ENCODE measurements at places on chromosomes 1 and 21.

- DNase-seq, result no peak
Observed at GRCh38 chr1:227888404-227889046, 59.2 kb downstream of the WNT9A start.

DNA sequence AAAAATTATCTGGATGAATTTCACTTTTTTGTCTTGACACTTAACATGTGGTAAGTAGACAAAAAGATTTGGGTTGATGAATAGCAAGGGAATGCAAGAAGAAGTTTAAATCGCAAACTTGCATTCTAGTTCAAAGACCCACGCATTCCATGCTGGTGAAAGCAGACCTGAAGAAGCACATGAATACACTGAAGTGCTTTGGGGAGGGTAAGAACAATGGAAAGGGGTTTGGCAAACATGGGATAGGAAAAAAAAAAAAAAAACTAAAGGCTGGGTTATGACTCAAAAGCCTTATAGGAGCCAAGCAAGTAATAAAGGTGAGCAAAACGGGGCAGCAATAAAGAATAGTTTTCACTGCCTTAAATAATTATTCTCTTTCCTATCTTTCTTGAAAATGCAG is 450.2 kb downstream of the LMO4 start:
- no peak for DNase-seq

DNA sequence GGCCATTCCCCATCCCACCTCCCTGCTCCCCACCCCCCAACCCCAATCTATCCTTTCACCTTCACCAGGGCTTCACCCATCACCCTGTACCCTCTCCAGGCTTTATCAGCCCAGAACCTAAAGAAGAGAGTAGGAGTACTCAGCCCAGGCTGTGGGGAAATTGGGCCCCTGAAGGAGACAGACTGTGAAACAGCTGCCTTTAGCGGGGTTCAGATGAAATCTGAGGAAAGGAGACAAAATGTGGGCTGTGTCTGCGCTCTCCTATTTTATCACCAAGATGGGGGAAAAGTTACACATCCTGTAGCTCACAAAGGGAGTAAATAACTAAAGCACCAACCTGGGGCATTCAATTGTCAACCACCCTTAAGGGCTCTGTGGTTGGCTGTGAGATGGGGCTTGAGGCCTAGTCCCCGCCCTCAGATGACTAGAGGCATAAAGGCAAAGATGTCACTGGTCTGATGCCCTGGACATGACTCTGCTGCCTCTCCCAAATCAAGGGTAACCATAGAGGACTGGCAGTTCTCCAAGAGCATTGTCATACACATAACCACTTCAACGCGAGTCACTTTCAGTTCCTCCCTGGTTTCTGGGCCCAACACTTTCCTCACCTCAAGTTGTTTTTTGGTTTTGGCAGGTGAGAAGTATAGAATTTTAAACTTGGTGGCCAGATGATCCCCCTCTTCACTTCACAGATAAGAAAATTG is 30.0 kb downstream of the SLC27A3 start:
- no peak for DNase-seq

DNA sequence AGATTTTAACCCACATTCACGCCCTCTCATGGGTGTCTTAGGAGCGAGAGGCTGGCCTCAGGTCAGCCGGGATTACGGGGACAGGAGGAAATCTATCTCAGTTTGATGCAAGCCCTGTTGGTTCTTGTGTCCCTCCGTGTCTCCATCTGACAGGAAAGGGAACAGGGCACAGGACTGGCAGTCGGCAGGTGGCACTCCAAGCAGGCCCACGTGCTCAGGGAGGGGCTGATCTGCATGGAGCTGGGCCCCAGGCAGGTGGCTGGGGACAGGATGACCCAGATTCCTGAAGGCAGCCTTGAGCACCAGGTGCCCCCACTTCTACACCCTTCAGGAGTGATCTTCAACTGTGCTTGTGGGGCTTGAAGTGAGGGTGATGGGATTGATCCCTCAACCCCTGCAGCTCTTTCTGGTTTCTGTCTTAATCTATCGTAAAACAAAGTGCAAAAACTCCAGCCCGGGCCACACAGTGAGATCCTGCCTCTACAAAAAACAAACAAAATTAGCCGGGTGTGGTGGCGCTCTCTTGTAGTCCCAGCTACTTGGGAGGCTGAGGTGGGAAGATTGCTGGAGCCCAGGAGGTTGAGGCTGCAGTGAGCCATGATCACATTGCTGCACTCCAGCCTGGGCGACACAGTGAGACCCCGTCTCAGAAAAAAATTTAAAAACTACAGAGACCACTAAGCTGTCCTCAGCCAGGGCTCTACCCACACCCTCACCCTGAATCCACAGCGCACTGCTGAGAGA is 8.3 kb downstream of the PLEKHG5 start:
- peak; percentile 90 for DNase-seq

DNA sequence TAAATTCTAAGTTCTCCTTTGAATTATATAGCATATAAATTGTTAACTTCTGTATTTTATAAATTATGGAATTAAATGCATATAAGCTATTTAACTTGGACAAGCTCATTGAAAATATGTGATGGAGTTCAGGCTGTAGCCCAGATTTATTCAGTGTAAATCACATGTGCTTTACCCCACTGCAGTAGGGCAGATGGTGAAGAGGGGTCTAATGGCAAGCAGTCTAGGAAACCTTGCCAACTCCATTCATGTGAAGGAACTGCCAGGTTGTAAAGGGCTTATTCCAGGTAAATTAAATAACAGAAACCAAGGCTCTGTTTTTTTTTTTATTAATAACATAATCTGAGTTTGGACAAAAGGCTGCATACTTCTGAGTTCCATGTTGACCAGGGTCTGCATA is 243.2 kb downstream of the NCAM2 start:
- DNase-seq, result no peak

GRCh38 chr1:19385221-19385620 is 73.1 kb downstream of the SLC66A1 start:
- DNase-seq, result no peak

GRCh38 chr1:53524428-53525375 is 65.5 kb downstream of the DMRTB1 start:
- DNase-seq, result no peak

DNA sequence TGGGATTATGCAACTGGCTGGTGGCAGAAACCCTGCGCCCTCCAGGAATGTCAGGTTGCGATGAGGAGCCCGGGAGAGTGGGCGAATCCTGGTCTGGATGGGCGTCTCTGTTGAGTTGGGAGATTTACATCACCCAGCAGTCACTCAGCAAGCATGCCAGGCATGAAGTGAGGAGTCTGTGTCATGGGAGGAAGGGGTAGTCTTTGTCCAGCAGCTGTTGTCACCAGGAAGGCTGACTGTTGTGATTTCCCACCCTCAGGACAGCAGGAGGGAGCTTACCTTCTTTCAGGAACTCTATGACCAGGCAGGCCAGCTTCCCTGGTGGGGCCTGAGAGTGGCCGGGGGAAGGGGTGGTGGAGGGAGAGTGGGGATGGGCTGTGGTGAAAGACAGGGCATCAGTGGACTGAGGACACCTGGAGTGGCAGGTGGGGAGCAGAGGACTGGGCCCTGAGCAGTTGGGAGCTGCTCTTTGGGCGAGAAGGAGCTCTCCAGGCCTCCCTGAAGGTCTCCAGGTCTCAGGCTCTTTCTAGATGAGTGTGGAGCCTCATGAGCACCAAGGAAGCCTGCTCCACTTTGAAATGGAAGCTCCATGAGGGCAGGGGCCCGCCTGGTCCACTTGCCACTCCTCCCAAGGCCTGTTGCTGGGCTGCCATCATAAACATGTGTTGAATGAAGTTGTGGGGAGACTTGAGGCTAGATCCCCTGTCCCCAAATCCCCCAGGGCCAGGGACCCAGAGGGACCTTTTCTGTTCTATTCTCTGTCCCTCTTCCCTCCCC is 21.3 kb upstream of the PKP1 start:
- no peak for DNase-seq

- DNase-seq, result no peak
Observed at GRCh38 chr1:118177998-118178397, 7.0 kb downstream of the SPAG17 start.

GRCh38 chr1:61337441-61337951 is 255.1 kb downstream of the NFIA start:
- no peak for DNase-seq

DNA sequence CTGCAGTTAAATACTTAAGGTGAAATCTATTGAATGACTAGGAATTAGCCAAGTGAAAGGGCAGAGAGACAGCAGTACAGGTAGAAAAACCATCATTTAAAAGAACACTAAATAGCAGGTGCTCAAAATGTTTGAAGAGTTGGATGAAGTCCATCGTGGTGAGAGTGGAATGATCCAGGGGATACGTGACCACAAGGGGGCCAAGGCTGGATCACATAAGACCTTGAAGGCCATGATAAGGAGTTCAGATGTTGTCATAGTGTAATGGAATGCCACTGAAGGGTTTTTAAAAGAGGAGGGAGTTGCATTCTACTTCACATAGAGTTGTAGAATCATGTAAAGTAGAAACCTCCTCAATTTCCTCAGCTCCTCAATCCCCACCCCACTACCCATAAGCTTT is 34.8 kb upstream of the HOOK1 start:
- DNase-seq, result no peak

- no peak for DNase-seq
Observed at GRCh38 chr1:56710646-56711045, 65.5 kb downstream of the PRKAA2 start.

DNA sequence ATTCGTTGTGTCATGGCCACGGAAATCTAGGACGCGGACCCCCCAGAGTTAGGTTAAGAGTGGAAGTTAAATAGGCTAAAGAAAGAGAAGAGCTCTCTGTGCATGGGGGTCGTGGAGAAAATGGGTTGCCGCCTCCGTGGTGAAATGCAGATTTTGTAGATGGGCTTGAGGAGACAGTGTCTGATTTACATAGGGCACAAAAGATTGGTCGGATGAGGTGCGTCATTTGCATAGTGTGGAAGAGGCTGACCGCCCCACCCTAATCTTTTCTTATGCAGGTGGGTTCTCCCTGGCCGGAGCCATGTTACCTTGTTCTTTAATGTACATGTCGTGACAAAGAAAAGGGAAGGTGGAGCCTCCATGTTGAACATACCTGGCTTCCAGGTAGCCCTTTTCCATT is 14.3 kb upstream of the SLC5A9 start:
- DNase-seq, result no peak

GRCh38 chr1:157111396-157112165 is 12.0 kb upstream of the ETV3L start:
- DNase-seq, result no peak

DNA sequence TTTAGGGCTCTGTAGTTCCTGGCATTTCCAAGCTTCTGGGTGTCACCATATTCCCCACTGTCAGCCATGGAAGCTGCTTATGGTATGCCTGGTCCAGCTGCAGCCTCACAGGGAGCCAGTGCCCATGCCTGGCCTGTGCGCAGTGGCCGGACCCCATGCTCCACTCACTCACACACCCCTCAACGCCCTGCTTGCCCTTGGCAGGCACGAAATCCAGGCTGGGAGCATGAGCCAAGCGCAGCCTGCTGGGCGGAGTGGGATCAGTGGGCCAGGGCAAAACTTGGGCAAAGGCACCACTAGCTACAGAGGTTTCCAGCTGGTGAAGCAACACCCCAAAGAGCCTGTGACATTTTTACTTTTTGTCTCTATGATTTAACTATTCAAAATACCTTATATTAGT is 520.4 kb downstream of the RWDD3 start:
- no peak for DNase-seq

- no peak for DNase-seq
Observed at GRCh38 chr1:209397371-209397770, 186.1 kb upstream of the CAMK1G start.

GRCh38 chr1:85275701-85276214 is 674 bp downstream of the BCL10 start:
- DNase-seq, result no peak

DNA sequence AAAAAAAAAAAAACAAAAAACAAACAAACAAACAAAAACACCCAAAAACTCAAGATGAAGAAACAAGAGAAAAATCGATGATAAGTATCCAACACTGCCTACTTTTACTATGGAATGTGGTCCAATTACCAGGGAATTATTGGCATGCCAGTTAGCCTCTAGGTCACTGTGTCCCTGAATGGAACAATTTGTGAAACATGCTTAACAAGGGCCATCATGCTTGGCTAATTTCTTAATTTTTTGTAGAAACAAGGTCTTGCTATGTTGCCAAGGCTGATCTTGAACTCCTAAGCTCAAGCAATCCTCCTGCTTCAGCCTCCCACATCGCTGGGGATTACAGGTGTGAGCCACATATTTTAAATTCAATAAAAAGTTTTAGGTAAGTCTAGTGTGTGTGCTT is 23.9 kb downstream of the PLPP3 start:
- DNase-seq, result no peak

GRCh38 chr1:30257742-30258380 is 465.5 kb downstream of the MATN1 start:
- DNase-seq, result no peak

GRCh38 chr21:27795418-27795817 is 828.5 kb upstream of the ADAMTS5 start:
- DNase-seq, result no peak

- no peak for DNase-seq
Observed at GRCh38 chr21:14975136-14975919, 89.5 kb downstream of the NRIP1 start.

GRCh38 chr1:56709269-56709880 is 64.3 kb downstream of the PRKAA2 start:
- no peak for DNase-seq

DNA sequence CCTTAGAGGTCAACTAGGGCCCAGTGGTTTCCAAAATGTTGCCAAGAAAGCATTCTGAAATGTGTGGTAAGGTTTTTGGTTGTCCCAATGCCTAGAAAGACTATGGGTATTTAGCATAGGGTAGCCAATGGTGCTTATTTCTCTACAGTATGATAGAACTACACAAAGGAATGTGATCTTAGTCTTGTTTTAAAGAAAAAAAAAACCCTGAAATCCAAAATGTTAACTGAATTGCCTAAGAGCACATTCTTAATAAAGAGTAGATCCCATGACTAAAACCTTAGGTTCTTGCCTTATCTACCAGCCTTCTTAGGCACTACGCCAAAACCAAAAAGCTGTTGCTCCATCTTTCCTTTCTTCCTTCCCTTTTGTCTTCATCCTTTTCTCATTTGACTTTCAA is 428.2 kb downstream of the MRPL39 start:
- no peak for DNase-seq

DNA sequence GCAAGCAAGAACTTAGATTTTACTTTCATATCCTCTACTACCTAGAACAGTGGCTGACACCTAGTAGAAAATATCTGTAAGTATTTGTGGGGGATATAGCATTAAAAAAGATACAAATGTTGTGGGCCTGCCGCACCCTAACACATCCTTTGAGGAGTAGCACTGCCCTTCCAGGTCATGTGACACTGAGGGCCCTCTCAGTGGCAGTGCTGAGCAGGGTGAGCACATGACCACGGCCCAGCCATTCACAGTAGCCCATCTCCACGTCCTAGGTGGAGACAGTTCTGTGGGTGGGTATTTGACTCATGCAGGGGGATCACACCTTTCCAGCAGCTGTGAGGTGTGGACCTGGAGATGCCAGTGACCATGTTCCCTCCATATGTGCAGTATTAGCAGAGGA is 108.9 kb downstream of the OMA1 start:
- DNase-seq, result no peak

DNA sequence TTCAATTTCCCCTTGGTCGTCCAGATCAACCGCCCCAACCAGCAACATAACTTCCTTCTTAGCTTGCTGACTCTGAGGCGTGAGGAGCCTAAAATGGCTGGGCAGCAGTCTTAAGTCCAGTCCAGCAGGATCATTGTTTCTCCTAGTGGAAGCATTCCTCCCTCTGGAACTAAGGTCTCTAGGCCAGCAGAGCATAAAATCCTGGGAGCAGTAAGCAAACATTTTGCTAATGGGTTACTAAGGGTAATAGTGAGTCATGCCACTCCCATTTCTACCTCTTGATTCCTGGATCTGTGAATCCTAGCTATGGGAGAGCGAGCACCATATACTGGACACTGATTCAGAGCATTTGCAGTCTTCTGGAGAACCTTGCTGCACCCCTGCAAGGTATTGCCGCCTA is 59.9 kb downstream of the ADSS2 start:
- DNase-seq, result no peak

- DNase-seq, result no peak
Observed at GRCh38 chr21:28834335-28835238, 158.1 kb downstream of the LTN1 start.
